ENCODE measurements at places on chromosomes 3 and 15. TPM values are rescaled to one million over a fixed set of nuclear protein-coding genes. Genes with fewer than 3 reads are reported as not detected.
A peak's percentile ranks its signal among the peaks of the same experiment; 100 is the strongest.

EPHB3 gene
- 11.7 TPM for total RNA-seq

DNA sequence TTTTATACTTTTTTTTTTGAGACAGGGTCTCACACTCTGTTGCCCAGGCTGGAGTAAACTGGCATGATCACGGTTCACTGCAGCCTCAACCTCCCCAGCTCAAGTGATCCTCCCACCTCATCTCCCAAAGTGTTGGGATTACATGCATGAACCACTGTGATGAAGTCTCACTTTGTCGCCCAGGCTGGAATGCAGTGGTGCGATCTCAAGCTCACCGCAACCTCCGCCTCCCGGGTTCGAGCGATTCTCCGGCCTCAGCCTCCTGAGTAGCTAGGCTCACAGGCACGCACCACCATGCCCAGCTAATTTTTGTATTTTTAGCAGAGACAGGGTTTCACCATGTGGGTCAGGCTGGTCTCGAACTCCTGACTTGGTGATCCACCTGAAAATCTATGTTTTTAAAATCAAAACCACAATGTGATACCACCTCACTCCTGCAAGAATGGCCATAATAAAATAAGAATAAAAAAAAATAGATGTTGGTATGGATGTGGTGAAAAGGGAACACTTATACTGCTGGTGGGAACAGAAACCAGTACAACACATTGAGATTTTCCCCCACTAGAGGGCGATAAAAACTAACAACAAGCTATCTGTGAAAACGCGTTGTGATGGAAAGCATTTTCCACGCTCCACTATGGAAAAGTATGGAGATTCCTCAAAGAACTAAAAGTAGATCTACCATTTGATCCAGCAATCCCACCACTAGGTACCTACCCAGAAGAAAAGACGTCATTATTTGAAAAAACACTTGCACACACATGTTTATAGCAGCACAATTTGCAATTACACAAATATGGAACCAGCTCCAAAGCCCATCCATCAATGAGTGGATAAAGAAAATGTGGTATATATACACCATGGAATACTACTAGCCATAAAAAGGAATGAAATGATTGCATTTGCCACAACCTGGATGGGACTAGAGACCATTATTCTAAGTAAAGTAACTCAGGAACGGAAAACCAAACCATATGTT lies 26.8 kb upstream of the OCA2 start:
- H3K36me3 ChIP-seq = peaks cover 10% of the 10 kb centered on the region
- no peak overlapping the region for H3K27ac ChIP-seq
- H3K4me1 ChIP-seq = peaks cover 2% of the 10 kb centered on the region
- no peaks in the 10 kb centered on the region for H3K27me3 ChIP-seq
- DNase-seq = no peak
- no peak overlapping the region for H3K4me3 ChIP-seq

GP5 gene
- 0.18 TPM for total RNA-seq

- no peak overlapping the region for H3K4me3 ChIP-seq
- H3K27me3 ChIP-seq = no peaks in the 10 kb centered on the region
- no peak for DNase-seq
- peaks cover 6% of the 10 kb centered on the region for H3K4me1 ChIP-seq
These were observed 24.8 kb downstream of the TMEM212 start for GRCh38 chr3:171867981-171868380.

DNA sequence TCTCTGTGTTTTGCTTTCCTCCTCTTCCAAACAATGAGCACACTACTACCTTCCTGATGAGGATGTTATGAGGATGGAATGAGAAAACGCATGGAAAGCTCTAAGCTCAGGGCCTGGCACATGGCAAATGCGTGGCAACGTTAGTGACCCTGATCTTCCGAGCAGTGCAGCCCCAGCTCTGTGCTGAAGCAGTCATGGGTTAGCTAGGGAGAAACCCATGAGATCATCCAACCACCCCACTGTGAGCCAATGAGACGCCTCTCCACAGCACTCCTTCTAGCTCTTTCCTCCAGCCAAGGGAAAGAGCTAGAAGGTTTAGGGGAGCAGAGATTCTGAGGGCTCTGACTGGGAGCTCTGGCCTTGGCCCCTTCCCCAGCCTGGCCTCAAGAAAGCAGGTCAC lies 4.5 kb downstream of the CPN2 start:
- no peak overlapping the region for H3K4me3 ChIP-seq
- H3K36me3 ChIP-seq = no peaks in the 10 kb centered on the region
- no peak overlapping the region for H3K27ac ChIP-seq
- no peak for DNase-seq

DNA sequence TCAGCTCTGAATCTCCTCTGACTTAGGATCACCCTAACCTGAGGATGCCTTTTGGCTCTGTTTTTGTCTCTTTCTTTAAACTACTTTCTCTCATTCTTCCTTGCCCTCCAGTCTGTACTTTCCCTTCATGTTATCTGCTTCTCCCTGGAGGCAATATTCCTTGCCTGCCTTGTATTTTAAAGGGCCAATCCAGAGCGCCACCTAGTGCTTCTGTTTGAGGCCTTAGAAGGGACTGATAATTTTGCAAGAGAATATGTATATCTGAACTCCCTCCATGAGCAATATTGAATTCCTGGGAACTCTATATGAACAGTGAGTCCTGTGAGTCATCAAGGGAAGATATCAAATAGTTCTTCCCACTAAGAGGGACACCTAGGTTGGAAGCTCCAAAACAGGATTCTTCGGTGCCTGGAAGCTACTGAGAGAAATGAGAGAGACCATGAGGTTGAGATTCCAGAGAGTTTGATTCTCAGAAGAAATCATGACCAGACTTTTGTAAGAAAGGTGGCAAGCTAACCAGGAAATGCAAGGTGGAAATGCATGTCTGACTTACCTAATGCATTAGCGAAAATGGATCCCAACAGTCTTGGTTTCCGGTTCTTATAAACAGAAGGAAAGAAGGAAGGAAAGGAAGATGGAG lies 203.8 kb upstream of the CD96 start:
- H3K4me1 ChIP-seq = peaks cover 2% of the 10 kb centered on the region
- H3K4me3 ChIP-seq = no peak overlapping the region
- H3K27ac ChIP-seq = no peak overlapping the region
- H3K36me3 ChIP-seq = no peaks in the 10 kb centered on the region
- no peaks in the 10 kb centered on the region for H3K27me3 ChIP-seq

- H3K27me3 ChIP-seq = no peaks in the 10 kb centered on the region
- no peak overlapping the region for H3K4me3 ChIP-seq
- DNase-seq = no peak
These were observed 64.5 kb upstream of the SEMA6D start for GRCh38 chr15:47652844-47653243.

DNA sequence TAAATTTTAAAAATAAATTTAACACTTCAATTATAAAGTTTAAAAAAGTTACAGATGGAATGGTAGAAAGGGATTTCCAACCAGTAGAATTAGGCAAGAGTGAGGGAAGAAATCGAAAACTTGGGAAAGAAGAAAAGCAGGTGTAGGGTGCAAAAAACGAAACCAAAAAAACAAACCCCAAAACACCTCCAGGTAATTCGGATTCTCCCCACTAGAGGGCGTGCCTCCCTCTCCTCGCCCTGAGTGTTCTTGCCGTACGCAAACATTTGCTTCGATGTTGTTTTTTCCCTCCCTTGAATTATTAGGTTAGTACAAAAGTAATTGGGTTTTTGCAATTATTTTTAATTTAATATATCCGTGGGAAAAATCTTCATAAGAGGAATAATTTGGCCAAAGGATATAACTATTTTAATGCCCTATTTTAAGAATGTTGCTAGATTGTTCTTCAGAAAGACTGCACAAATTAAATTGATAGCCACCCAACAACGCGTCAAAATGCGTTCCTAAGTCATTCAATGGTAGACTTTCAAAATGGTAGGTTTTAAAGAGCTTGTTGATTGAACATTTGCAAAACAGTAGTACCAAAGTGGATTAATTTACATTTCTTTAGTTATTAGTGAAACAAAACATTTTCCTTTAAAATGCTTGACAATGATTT lies 63.7 kb downstream of the SLC30A4 start:
- H3K27ac ChIP-seq = no peak overlapping the region
- H3K27me3 ChIP-seq = no peaks in the 10 kb centered on the region
- no peaks in the 10 kb centered on the region for H3K36me3 ChIP-seq

GRCh38 chr3:49869525-49870126 lies at the start of gene CAMKV:
TSS of gene CAMKV (minus strand) at chr3:49869906. CDS start at chr3:49862388, 7,518 bp downstream.
- no peaks in the 10 kb centered on the region for H3K36me3 ChIP-seq
- no peak for DNase-seq
- H3K4me1 ChIP-seq = peaks cover 4% of the 10 kb centered on the region
- H3K27me3 ChIP-seq = peaks cover 59% of the 10 kb centered on the region
- H3K27ac ChIP-seq = no peak within 1 kb of the TSS
- H3K4me3 ChIP-seq = peak within 1 kb of the TSS; percentile 31

DNA sequence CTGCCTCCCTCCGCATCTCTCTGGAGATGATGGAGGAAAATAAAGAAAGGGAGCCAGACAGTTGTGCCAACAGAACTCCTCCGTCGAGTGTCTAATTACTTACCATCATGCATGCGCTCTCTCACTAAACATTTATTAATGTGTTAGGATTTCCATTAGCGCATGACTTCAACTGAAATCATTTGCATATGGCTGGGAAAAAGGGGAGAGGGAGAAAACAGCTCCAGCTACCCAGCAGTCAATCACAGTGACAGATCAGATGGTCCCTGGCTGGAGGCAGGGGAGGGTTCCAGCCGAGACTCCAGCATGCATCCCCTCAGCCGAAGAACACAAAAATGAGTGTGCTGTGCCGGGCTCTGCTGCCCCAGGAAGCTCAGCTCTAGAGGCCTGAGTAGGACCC lies 6.8 kb upstream of the RHO start:
- H3K27me3 ChIP-seq = no peaks in the 10 kb centered on the region
- DNase-seq = no peak
- H3K36me3 ChIP-seq = peaks cover 1% of the 10 kb centered on the region
- H3K4me1 ChIP-seq = no peaks in the 10 kb centered on the region
- H3K27ac ChIP-seq = no peak overlapping the region

SLC12A8 gene
- total RNA-seq = 9.2 TPM

DNA sequence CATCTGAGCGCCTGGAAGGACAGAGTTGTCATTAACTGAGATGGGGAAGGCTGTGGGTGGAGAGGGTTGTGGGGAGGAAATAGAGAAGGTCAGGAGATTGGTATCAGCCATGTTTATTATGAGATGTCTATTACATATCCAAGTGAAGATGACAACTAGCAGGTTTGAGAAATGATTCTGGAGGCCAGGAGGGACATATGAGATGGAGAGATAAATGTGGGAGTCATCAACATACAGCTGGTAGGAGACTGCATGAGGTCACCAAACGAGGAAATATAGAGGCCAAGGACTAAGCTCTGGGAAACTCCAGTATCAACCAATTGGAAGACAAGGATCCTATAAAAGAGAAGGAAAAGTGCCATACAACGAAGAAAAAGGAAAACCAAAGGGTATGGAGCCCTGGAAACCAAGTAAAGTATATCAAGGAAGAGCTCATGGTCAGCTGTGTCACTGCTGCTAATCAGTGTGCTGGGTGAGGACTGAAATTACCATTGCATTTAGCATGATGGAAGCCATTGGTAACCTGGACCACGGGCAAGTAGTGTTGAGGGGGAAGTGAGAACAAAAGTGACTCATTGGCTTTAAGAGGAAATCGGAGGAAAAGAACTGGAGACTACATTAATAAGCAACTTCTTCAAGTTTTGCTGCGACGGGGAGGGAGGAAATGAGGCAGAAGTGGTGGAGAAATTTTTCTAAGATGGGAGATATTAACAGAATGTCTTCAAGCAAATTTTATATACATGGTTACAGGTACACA lies 14.0 kb upstream of the UACA start:
- peaks cover 4% of the 10 kb centered on the region for H3K27me3 ChIP-seq
- H3K27ac ChIP-seq = no peak overlapping the region
- no peaks in the 10 kb centered on the region for H3K36me3 ChIP-seq
- DNase-seq = no peak

LSAMP gene
- 20.7 TPM for total RNA-seq

- peaks cover 43% of the 10 kb centered on the region for H3K4me1 ChIP-seq
- H3K27ac ChIP-seq = peak overlapping the region; percentile 93
- H3K27me3 ChIP-seq = no peaks in the 10 kb centered on the region
- DNase-seq = no peak
- no peak overlapping the region for H3K4me3 ChIP-seq
- H3K36me3 ChIP-seq = peaks cover 14% of the 10 kb centered on the region
These were observed 22.5 kb upstream of the SPTSSB start for GRCh38 chr3:161393803-161394202.

- H3K36me3 ChIP-seq = peaks cover 2% of the 10 kb centered on the region
- H3K4me1 ChIP-seq = no peaks in the 10 kb centered on the region
- H3K4me3 ChIP-seq = no peak overlapping the region
- no peak for DNase-seq
These were observed 92.4 kb upstream of the WNT5A start for GRCh38 chr3:55579496-55579895.

NR2F2 gene
- total RNA-seq = 40.3 TPM

LCTL gene
- total RNA-seq = 1.5 TPM

DNA sequence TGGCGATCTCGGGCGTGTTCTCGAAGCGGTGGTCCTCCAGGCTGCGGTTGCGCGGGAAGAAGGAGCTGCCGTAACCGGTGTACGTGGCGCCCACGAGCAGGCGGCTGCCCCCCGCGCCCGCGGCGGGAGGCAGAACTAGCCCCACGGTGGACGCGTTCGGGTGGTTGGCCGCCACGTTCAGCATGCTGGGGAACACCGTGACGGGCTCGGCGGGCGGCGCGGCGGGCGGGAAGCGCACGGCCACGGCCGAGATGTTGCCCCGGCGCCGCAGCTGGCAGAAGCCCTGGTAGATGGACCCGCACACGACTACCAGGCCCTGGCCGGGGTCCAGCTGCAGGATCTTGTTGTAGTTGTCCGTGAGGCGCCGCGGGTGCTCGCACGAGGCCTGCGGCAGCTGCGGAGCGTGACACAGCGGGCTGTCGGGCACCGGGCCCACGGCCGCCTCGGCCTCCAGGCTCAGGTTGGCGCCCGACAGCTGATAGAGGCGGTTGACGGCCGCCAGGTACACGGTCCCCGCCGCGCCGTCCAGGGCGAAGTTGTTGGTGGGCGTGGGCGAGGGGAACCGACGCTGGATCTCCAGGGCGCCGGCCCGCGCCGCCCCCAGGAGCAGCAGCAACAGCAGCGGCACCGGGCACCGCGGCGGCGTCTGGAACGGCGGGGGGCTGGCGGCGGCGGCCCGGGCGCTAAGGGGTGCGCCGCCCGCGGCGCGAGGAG lies 397 bp downstream of the PLXND1 start:
- peaks cover 61% of the 10 kb centered on the region for H3K27me3 ChIP-seq
- no peak overlapping the region for H3K27ac ChIP-seq
- peaks cover 1% of the 10 kb centered on the region for H3K36me3 ChIP-seq
- peak overlapping the region; percentile 83 for H3K4me3 ChIP-seq
- DNase-seq = no peak

DNA sequence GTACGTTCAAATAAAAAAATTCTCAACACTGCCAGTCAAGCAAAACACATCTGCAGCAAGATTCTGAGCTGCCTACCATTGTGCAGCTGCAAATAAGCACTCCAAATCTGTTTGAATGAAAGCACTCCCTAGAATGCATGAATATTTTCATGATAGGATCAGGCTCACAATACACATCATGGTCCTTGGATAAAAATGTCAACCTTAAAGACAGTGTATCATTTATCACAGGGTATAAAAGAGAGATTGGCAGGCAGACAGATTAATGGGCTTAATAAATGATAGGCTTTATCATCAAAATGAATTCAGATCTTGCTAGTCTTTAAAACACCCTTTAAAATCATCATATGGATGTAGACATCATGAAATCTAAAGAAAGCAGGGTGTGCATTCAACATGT lies 9.2 kb downstream of the RYR3 start:
- DNase-seq = no peak
- no peak overlapping the region for H3K27ac ChIP-seq
- no peaks in the 10 kb centered on the region for H3K4me1 ChIP-seq
- no peaks in the 10 kb centered on the region for H3K36me3 ChIP-seq
- H3K27me3 ChIP-seq = peaks cover 27% of the 10 kb centered on the region
